Ureter (tissue), 1 donor: ENCODE measurements at places on chromosomes 16 and 17. TPM values are rescaled to one million over a fixed set of nuclear protein-coding genes. Genes with fewer than 3 reads are reported as not detected.

VASN gene
- total RNA-seq = 13.4 TPM

TPSG1 gene
- total RNA-seq = 1.7 TPM

DNA sequence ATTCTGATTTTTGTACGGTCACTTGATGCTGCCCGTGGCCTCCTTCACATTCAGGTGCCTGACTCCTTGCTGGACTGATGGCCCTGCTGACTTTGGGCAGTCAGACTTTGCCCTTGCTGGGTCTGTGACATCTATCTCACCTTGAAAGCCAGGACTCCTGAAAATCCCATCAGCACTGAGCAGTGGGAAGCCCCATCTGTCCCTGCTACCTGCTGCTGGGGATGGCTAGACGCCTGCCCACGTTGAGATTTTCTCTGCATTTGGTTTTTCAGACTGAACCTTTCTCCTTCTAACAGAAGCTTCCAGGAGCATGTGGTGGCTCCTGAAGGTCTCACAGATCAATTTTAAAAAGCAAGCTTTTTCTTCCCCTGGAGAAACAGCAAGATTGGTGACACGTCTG lies 10.2 kb upstream of the ZNF18 start:
- no peak for DNase-seq

CACNG1 gene
- total RNA-seq = not detected

GRCh38 chr16:88993166-88993761 lies 16.3 kb upstream of the CBFA2T3 start:
- DNase-seq = no peak

GRCh38 chr16:19228052-19228451 lies 57.5 kb upstream of the CLEC19A start:
- no peak for DNase-seq

GRCh38 chr17:62905233-62905632 lies 60.8 kb upstream of the TANC2 start:
- no peak for DNase-seq

KRTAP9-1 gene
- not detected for total RNA-seq
